ENCODE measurements at places on chromosomes 3 and 15.

DNA sequence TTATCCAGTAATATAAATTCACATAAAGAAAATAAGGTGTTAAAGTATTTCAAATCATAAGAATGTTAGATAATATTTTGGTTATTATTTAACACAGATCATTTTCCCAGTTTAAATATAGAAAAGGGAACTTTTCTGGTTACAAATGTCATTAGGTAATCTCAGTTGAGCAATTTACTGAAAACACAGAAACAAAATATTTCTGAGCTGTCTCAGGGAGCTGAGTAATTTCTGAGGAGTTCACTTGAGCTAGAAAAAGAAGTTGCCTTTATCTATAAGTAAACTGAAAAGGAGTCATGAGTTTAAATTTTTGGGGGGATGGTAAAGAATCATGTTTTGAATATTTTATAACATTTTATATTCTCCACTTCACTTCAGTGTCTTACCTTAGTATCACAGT is 855.4 kb upstream of the ARPP21 start:
- no peak for DNase-seq

DNA sequence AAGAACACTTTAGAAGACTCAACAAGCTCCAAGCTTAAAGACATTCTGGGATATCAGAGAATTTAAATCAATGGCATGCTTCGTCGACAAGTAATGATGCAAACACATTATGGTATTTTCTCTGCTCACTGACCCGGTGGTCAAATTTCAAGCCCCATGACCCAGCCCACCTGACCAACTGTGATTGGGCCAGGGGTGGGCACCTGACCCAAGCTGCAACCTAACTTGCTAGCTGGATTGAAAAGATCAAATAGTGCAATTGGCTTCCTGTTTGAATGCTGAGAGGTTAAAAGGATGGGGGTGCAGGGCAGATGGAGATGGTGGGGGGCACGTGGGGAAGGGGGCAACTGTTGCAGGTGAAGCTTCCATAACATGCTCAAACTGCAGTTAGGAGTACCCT is 250.4 kb downstream of the CLSTN2 start:
- no peak for DNase-seq

GRCh38 chr3:126854666-126855065 is 128.2 kb upstream of the PLXNA1 start:
- DNase-seq: no peak

GRCh38 chr3:48408823-48409281 is 21.0 kb downstream of the PLXNB1 start:
- DNase-seq: peak; percentile 55

DNA sequence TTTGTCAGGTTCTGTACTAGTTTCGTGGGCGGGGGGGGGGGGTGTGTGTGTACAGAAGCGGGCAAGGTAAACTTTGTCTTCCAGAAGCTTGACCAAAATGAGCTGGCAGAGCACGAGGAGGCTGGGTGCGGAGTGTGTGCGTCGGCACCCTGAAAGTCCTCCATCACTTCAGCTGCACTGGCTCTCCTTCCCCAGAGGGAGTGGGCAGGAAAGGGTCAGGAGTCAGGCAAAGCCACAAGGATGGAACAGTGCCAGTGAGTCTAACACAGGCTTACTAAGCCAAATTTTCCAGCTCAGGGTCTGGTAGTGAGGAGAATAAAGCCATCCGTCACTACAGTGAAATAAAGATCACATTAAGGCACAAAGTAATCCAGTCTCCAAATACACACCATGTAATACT is 11.9 kb upstream of the SH3GL3 start:
- no peak for DNase-seq

GRCh38 chr3:36992806-36993325 is at the start of gene EPM2AIP1:
Gene EPM2AIP1 (minus strand): TSS chr3:36993131. CDS start chr3:36993077, 54 bp downstream.
- DNase-seq: peak; percentile 95

DNA sequence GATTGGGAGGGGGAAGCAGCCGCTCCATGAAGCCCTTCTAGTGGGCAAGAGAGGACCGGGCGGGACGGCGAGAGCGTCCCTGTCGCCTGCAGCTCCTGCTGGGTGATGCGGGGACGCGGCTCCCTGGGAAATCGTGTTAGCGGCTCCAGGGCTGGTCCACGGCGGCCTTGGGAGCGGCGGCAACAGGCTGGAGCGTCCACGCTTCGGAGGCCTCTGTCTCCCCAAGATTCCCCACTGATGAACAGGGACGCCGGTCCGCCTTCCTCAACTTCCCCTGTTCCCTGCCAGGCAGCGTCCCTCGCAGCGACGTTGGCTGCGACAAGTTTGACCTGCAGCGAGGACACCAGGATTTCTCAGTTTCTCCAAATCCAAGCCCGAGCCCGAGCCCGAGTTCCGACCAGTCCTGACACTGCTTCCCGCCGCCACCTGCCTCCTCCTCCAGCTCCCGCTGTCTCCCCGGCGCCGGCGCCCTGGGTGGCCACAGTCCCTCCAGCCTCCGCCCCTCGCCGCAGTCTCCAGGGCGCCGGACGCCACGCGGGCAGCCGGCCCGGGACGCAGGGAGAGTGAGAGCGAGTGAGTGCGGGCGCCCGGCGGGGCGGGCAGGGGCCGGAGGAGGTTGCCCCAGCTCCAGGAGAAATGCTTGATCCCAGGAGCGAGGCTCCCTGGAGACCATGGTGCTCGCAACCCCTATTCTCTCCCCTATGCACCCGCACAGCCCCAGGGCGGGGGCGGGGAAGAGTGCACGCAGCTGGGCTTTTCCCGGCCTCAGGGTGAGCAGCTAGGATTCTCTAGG is 78.1 kb upstream of the RNF7 start:
- DNase-seq: peak; percentile 79

- no peak for DNase-seq
Measured at GRCh38 chr3:63617391-63617790, 35.1 kb upstream of the SNTN start.

DNA sequence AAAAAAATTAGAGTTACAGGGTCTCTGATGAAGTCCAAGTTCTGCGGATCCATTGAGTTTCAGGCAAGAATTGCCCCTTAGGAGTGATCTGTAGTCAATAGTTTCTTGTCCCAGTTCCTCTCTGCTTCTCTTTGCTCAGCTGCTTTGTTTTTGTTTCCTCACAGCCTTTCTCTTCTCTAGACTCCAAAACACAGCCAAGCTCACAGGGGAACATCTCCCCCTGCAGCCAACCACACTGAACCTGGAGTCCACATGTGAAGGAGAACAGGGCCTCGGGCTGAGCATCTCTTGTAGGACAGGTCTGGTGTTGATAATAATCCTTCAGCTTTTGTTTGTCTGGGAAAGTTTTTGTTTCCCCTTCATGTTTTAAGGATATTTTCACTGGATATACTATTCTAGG is 202.6 kb upstream of the ATP10A start:
- peak; percentile 17 for DNase-seq

DNA sequence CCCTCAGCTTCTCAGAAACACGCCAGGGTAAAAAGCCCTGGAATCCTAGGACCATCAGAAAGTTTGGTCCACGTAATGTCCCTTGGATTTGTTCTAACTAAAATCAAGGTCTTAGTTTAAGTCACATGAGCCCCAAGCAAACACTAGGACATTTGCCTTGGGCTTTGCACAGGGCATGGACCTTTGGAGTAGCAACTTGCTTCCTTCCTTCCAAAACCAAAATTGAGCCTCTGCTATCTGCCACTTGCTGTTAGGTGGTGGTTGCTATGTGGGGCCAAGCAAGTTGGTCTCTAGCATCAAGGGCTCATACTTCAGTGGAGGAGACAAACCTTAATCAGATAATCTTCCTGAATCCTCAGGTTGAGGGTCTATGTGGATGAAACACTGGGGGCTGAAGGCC is 4.0 kb upstream of the DAG1 start:
- no peak for DNase-seq

DNA sequence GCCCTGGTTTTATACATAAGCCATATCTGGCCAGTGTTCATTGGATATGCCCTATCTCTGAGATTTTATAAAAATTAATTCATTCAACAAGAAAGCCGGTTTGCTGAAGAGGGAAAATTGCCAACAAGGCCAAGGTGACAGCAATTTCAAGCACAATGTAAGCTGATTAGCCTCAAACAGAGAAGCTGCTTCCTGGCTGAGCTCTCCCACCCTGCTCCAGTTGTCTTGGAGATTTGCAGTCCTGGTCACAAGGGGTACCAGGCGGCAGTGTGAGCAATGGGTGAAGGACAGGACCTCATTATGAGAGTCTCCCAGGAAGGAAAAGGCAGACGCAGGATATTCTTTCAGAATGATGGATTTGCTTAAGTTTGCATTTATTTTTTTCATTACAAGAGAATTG is 5.4 kb upstream of the THSD4 start:
- no peak for DNase-seq

GRCh38 chr3:169945313-169945712 is 21.3 kb upstream of the SEC62 start:
- no peak for DNase-seq

DNA sequence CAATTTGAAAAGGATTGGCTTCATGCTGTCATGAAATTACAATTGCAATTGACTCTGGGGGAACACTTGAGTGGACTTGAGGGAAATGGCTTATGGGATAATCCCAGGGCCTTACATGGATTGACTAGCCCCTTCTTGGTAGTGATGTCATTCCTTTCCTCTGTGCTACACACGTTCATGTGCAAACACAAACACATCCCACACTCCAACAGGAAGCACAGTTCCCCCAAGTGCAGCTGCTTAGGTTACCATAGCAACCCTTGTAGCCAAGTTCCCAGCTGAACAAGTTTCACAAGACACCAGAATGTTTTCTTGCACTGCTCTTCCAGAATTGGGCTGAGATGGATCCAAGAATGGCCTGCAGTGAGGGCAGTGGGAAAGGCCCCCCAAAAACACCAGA is 217.0 kb downstream of the ZNF621 start:
- DNase-seq: no peak

GRCh38 chr3:179304605-179305004 is 18.2 kb upstream of the ZNF639 start:
- no peak for DNase-seq

- no peak for DNase-seq
Measured at GRCh38 chr15:72006382-72006781, 111.6 kb downstream of the MYO9A start.

- DNase-seq: peak; percentile 71
Measured at GRCh38 chr3:141793476-141794260, 30.5 kb downstream of the GRK7 start.

DNA sequence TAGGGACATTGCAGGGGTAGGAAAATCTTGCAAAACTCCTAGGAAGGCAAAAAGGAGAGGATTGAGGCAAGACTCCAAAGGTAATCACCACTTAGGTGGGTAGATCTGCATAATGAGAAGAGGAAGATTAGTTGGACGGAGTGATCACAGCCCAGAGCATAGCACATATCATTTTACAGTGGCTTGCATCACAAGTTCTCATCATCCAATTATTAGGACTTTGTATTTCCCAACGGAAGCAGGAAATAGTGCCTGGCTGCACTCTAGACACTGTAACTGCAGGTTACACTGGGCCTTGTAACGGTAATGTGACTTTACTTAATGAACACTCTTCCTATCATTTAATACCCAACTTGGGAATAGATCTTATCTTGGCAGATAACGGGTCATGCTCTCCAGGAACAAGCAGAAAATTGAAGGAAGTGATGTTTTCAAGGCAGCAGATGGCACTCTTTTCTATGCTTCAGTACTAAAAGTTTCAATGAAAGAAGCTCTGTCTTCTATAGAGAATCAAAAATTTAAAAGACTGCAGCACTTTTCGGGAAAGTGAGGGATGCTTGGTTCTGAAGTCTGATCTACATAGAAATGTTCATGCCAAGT is 101.9 kb upstream of the KCNMB2 start:
- DNase-seq: peak; percentile 22

- DNase-seq: peak; percentile 72
Measured at GRCh38 chr3:195080571-195081151, 190.3 kb downstream of the XXYLT1 start.

- DNase-seq: no peak
Measured at GRCh38 chr3:71987828-71988227, 202.9 kb upstream of the PROK2 start.

- DNase-seq: no peak
Measured at GRCh38 chr3:65483011-65483410, 555.7 kb downstream of the MAGI1 start.

DNA sequence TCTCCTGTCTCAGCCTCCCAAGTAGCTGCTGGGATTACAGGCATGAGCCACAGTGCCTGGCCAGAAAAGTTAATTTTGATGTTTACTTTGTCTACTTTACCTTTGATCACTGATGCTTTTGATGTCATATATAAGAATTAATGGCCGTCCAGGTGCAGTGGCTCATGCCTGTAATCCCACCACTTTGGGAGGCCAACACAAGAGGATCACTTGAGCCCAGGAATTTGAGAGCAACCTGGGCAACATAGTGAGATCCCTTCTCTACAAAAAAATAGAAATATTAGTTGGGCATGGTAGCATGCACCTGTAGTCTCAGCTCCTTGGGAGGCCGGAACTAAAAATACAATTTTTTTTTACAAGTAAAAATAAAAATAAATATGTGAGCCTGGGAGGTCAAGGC is 6.8 kb upstream of the INO80 start:
- no peak for DNase-seq

- DNase-seq: no peak
Measured at GRCh38 chr15:84891339-84891738, 6.9 kb downstream of the SLC28A1 start.

DNA sequence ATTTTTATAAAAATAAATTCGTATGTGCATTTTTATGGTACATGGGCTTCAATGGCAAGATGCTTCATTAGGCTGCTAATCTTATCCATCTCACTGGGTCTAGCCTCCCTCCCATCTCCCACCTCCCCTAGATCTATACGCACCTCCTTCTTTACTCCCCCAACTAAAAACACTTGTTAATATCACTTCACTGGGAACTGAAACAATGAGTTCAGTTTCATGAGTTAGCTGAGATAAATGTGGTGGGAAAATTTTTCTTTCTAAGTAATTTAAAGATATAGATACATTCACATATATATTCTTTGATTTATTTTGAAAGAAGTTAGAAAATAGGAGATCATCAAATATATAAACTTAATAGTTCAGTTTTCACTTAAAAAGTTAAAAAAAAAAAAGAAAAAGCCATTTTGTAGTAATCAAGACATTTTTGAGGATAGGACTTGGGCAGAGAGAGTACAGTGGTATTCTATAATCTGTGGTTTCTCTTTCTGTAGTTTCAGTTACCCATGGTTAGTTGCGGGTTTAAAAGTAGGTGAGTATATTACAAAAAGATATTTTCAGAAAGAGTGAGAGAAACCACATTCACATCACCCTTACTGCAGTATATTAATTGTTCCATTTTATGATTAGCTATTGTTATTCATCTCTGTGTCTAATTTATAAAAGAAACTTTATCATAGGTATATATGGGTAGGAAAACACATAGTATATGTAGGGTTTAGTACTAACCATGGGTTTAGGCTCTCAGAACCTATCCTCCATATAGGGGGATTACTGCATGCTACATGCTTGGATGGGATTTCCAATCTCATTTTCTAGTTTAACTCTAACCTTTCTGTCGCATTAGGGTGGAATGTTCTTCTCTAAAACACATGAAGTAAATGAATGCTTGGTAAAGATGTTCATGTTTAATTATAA is 316.0 kb upstream of the CBLB start:
- DNase-seq: no peak

GRCh38 chr15:51846463-51847230 is 17.2 kb downstream of the TMOD3 start:
- DNase-seq: no peak

DNA sequence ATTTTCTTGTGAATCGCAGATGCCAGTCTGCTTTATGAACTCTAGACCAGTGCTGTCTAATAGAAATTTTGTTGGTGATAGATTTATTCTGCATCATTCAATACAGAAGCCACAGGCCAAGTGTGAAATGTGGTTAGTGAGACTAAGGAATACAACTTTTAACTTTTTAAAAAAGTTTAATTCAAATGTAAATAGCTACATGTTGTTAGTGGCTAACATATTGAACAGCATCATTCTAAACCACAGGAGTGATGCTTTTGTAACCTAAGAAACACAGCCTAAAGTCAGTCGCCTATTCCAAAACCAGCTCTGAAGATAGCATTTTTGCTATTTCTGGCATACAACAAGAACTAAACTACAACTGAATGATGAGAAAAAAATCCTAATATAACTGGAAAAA is 164.8 kb upstream of the CBLB start:
- DNase-seq: no peak
